ENCODE measurements at places on chromosomes 5 and 9. TPM values are rescaled to one million over a fixed set of nuclear protein-coding genes. Genes with fewer than 3 reads are reported as not detected.

GRCh38 chr9:124654431-124654830, 116.7 kb downstream of the NR6A1 start:
- no peaks in the 10 kb centered on the region for H3K27me3 ChIP-seq
- peaks cover 21% of the 10 kb centered on the region for H3K4me1 ChIP-seq
- no peak overlapping the region for H3K4me3 ChIP-seq
- no peak overlapping the region for H3K27ac ChIP-seq
- no peaks in the 10 kb centered on the region for H3K36me3 ChIP-seq
- no peak for DNase-seq

GRCh38 chr9:93686127-93686879, 109.9 kb downstream of the PHF2 start:
- peaks cover 14% of the 10 kb centered on the region for H3K27me3 ChIP-seq
- no peak overlapping the region for H3K27ac ChIP-seq
- no peak overlapping the region for H3K4me3 ChIP-seq
- no peak for DNase-seq
- H3K4me1 ChIP-seq = peaks cover 4% of the 10 kb centered on the region

DNA sequence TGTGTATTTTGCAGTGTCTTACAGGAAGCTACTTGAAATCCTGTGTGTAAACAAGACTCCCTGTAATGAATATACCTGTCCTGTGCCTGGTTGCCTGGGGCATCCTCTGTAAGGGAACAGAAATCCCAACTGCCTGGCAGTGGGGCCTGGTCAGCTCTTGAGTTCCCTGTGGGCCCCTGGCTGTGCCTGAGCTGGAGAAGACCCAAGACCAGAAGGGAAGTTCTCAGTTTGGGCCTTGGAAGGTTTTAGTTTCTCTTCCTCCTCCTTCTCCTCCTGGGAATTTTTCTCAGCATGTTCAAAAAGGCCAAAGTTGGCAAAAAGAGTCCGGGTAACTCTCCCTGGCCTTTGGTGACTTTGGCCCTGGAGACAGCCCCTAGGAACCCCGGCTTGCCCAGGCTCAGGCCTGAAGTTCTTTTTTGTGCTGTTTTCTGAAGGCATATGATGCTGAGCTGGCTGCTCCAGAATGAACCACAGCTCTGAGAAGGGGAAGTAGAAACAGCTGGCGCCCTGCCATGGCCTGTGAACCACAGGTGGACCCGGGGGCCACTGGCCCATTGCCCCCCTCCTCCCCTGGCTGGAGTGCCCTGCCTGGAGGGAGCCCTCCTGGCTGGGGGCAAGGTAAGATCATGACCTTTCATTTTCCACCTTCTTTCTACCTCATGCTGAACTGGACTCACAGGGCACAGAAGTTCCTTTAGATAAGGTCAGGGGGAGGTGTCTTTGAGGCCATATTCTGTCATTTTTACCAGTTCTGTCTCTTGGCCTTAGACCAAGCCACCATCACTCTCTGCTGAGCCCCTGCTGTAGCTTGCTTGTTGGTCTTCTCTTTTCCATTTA, 5.8 kb downstream of the TMEM268 start:
- peaks cover 4% of the 10 kb centered on the region for H3K27me3 ChIP-seq
- H3K4me3 ChIP-seq = no peak overlapping the region
- peaks cover 6% of the 10 kb centered on the region for H3K4me1 ChIP-seq
- H3K27ac ChIP-seq = no peak overlapping the region

GRCh38 chr5:40623480-40624420, 56.0 kb upstream of the PTGER4 start:
- H3K4me1 ChIP-seq = no peaks in the 10 kb centered on the region
- no peak overlapping the region for H3K4me3 ChIP-seq
- DNase-seq = no peak

DNA sequence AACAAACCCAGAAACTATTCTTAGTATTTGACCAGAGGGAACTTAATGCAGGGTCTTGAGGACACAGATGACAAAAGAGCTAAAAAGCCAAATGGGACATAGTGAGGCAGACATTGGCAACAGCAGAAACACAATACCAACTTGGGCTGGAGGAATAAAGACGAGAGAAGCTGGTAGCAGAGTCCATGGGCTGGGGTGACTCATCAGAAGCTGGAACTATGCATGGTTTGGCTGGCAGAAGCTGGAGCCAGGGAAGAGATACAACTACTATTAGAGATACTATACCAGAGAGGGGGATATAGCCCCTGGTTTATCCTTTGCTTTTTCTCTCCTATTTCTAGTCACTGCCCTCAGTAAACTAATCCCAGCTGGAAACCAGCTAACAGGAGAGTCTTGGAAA, 29.2 kb upstream of the DPYSL3 start:
- no peak overlapping the region for H3K27ac ChIP-seq
- H3K4me3 ChIP-seq = no peak overlapping the region
- H3K36me3 ChIP-seq = no peaks in the 10 kb centered on the region
- H3K27me3 ChIP-seq = no peaks in the 10 kb centered on the region

DNA sequence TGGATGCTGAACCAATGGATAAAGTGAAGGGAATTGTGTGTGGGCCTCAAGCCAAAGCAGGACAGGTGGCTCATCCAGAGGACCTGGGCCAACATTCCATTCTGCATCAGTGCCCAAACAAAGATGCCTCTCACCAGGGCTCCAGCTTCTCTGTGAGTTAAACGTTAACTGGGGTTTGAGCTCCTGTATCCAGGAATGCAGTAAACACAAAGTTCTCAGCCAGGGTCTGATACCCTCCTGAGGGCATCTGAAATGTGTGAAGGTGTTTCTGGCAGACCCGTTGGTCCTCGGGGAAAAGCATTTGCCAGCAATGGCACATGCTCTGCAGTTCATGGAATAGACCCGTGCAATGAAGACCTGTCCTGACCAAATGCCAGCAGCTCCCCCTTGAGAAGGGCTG, 33.9 kb upstream of the AOPEP start:
- peak overlapping the region; percentile 49 for H3K27ac ChIP-seq
- H3K36me3 ChIP-seq = no peaks in the 10 kb centered on the region
- H3K4me3 ChIP-seq = no peak overlapping the region
- peaks cover 18% of the 10 kb centered on the region for H3K4me1 ChIP-seq

DNA sequence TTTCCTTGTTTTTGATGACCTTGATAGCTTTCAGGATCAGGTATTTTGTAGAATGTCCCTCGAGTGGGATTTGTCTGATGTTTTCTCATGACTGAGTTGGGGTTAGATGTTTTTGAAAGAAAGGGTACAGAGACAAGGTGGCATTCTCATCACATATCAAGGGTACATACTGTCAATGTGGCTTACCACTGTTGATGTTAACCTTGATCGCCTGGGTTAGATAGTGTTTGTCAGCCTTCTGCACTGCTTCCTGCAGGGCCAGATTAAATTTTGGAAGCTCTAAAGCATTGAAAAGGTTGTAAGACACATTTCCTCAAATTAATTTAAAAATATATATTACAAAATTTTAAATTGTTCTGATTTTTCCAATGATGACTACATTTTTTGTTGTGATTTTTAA, 287.4 kb upstream of the ACTBL2 start:
- no peaks in the 10 kb centered on the region for H3K27me3 ChIP-seq
- H3K4me3 ChIP-seq = no peak overlapping the region
- no peak for DNase-seq
- no peaks in the 10 kb centered on the region for H3K36me3 ChIP-seq

- DNase-seq = no peak
- H3K4me1 ChIP-seq = no peaks in the 10 kb centered on the region
- H3K27ac ChIP-seq = no peak overlapping the region
- peaks cover 26% of the 10 kb centered on the region for H3K27me3 ChIP-seq
These were observed 411 bp upstream of the GABRG2 start for GRCh38 chr5:162067162-162067561.

- H3K27ac ChIP-seq = no peak overlapping the region
- DNase-seq = no peak
- no peaks in the 10 kb centered on the region for H3K36me3 ChIP-seq
- H3K4me1 ChIP-seq = peaks cover 7% of the 10 kb centered on the region
These were observed 201.6 kb upstream of the IRX1 start for GRCh38 chr5:3393920-3394597.

DNA sequence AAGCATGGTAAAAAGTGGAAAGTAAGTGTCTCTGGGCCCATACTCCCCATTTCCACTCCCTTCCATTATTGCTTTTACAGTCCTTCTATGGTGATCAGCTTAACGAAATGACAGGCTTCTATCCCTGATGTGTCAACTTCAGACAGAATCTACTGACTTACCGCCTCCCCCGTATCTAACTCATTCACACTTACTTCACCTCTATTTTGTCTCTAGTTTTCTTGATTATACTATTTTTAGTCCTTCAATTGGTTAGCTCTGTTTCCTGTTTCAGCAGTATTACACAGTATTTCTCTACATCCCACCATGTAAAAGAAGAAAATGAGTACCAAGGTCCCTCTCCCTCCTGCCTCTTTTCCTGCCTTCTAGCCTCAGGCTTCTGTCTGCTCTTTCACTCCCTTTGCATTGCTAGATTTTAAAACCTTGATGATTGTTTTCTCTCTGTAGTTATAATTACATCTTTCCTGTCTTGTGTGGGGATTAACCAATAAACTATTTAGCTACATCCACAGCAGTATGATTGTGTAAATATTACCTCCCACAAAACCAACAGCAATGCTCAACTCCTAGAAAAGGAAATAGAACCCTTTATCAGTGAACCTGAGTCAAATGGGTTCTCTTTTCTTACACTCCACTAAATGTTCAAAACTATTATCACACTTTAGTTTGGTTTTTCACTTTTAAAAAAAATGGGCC, 53.4 kb downstream of the GNAQ start:
- DNase-seq = no peak
- H3K36me3 ChIP-seq = no peaks in the 10 kb centered on the region
- no peaks in the 10 kb centered on the region for H3K27me3 ChIP-seq
- no peak overlapping the region for H3K4me3 ChIP-seq

DNA sequence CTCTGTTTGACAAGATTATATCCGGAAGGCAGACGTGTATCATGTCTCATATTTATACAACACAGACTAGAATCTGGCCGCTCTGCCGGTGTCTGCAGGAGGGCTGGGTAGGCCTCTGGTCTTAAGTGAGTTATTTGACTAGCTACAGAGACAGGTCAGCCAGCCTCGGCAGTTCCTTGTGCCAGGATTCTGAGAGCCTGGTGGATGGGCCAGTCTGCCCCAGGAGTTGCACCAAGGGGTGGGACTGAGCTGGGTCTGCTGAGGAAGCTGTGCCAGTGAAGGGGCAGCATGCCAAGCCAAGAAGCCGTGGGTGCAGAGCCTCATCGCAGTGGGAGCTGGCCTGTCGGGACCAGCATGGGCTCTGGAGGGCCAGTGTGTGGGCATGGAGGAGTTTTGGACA, 7.1 kb downstream of the SNX18 start:
- no peak for DNase-seq
- no peak overlapping the region for H3K27ac ChIP-seq
- no peaks in the 10 kb centered on the region for H3K36me3 ChIP-seq
- H3K4me1 ChIP-seq = peaks cover 32% of the 10 kb centered on the region
- H3K27me3 ChIP-seq = no peaks in the 10 kb centered on the region
- no peak overlapping the region for H3K4me3 ChIP-seq

DNA sequence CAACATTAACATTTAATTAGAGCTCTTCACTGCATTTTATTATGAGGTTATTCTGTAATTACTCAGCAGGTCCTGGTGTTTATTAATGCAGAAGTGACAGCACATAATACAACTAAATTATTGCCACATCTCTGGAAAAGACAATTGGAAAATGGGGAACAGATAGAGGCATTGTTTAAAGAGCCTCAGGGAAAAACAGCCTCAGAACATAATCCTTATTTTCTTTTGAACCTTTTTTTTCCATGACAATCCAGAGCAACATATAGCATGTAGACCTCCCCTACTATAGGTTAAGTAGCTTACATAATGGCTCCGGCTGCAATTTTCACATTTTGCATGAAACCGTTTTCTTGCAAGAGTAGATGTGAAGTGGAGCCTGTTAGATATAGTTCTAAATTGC, 87.2 kb downstream of the RMI1 start:
- H3K36me3 ChIP-seq = no peaks in the 10 kb centered on the region
- no peak for DNase-seq
- peaks cover 1% of the 10 kb centered on the region for H3K4me1 ChIP-seq
- H3K27me3 ChIP-seq = no peaks in the 10 kb centered on the region

- no peak overlapping the region for H3K4me3 ChIP-seq
- no peaks in the 10 kb centered on the region for H3K27me3 ChIP-seq
- DNase-seq = no peak
- peaks cover 2% of the 10 kb centered on the region for H3K4me1 ChIP-seq
These were observed 36.2 kb upstream of the ZNF366 start for GRCh38 chr5:72543365-72543764.

Gene NLN
- 65.1 TPM for total RNA-seq

Gene TLN1
- total RNA-seq = 136 TPM

Gene MAMDC2
- 0.60 TPM for total RNA-seq

Gene PAX5
- not detected for total RNA-seq

All from progenitor cell of endocrine pancreas (in vitro differentiated cells).